Dermis microvascular lymphatic vessel endothelial cell (primary cell): ENCODE measurements at places on chromosomes 1 and 21. TPM values are rescaled to one million over a fixed set of nuclear protein-coding genes. Genes with fewer than 3 reads are reported as not detected.

FLG2 gene
- total RNA-seq = not detected in 2 replicates

GRCh38 chr1:27342778-27343638 lies 1.2 kb downstream of the SYTL1 start:
- no peak for DNase-seq

DNA sequence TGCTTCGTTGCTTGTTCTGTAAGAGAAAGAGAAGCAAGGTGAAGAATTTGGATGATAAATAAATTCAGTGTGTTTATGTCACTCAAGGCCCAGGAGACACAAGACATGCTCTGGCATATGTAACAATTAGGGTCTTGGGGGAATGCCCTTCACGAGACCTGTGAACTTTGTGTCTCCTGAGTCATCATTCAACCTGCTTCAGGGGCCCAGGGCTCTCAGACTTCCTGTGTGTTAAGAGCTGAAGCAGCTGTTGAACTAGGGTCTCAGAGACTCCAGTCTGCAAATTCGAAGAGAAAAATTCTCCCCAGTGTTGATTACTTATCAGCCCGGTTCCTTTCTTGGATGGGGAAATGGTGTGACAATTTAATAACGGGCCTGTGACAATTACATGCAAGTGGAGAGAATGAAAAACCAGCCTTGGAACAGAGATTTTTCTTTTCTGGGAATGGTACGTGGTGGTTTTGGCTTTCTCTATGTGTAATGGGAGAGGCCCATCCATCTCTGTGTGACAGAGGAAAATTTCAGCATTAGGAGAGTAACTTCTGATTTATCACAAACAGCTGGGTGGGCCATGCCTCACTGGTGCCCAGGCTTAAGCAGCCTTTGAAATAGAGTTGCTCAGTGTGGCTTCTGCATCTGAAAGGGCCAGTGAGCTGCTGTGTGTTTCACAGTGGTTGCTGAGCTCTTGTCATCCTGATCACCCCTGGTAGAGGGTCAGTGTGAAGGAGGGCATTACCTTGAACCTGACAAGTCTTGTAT lies 22.4 kb downstream of the HUNK start:
- DNase-seq = no peak

GRCh38 chr1:34900775-34901502 lies 28.5 kb downstream of the DLGAP3 start:
- DNase-seq = no peak

DNA sequence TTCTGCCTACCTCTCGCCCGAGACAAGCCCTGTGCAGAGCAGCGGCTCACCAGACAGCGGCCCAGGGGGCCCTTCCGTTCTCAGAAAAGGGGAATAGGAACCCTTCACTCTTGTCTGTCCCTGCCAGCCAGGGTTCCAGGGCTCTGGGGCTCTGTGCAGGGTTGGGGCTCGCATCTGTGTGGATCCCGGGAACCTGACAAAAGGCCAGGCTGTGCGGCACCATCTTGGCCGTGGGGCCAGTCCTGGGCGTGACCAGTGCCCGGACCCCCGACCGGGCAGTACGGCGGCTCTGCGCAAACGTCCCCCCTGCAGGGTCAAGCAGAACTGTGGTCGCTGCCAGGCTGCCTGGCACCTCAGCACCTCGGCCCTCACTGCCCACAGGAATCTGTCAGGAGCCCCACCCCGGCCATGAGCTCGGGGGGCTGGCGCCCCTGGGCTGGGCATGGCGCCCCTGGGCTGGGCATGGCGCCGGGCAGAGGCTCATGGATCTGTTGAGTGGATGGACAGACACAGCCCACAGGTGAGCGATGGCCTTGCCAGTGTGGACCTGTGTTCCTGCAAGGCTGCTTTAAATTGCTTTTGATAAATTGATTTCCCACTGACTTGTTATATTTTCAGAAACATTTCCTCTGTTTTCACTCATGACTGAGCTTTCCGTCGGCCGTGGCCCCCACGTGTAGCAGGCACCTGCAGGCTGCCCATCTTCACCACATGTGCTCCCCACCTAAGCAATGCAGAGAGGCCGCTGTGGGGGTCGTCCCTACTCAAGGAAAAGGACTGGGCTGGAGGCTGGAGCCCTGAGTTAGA lies 59.0 kb downstream of the SLX9 start:
- DNase-seq = no peak

- DNase-seq = no peak
These were observed 2.3 kb downstream of the SPEN start for GRCh38 chr1:15849775-15850324.

DNA sequence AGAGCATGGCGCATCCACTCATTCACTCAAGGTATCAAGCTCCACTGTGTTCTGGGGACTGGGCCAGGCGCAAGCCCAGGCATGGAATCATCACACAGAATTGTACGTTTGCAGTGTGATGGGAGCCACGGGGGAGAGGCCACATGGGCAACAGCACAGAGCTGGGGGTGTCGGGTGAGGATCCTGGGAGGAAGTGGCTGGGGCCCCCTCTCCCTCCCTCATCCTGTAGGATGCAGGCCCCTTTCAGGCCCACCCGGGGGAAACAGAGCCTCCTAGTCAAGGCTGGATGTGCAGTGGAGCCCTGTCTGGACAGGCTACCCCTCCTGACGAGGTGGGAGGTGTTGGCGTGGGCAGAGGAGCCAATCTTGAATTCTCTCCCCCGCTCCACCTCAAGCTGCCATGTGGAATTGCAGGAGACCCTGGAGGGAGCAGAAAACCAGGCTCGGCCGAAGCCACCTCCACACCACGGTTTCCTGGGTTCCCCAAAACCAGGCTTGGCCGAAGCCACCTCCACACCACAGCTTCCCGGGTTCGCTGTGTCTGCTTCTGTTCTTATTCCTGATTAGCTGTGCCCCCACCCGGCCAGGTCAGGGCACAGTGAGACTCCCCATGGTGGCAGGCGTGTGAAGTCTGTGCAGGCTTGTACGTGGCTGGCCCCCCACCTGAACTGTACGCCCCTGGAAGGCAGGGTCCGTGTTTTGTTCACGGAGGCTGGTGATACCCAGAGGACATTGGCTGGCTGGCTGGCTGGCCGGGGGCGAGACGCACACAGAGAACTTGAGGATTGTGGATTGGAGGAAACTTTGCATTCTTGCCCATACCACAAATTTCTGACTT lies 4.2 kb upstream of the C1orf174 start:
- DNase-seq = no peak

PTGFR gene
- 0.13 TPM in 2 replicates for total RNA-seq

TTC34 gene
- under 0.01 and 0.13 TPM in 2 replicates for total RNA-seq

GRCh38 chr1:38039331-38040088 lies 7.1 kb downstream of the POU3F1 start:
- DNase-seq = no peak

NTMT2 gene
- not detected in 2 replicates for total RNA-seq

DNA sequence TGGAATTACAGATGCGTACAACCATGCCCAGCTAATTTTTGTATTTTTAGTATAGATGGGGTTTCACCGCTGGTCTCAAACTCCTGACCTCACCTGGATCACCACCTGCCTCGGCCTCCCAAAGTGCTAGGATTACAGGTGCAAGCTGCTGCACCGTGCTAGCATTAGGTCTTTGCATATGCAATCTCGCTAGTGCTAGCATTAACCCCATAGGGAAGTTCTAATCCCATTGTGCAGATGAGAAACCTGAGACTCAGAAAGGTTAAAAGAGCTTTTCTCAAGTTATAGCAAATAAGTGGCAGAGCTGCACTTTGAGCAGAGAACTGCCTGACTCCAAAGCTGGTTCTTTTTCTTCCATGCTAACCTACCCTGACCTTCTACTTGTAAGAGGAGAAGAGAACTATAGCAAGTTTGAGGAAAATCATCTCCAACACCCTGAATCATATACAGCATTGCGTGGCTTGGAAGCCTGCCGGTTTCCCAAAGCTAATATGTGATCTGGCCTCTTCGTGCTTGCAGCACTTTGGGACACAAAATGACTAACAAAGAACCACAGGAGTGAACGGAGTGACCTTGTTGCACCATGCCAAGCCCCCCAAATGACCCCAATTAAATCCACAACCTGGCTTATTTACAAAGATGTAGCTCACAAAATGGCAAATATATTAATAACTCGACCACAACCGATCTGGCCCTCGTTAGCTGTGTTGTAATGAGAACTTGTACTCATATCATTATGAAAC lies 185.1 kb downstream of the TM2D1 start:
- no peak for DNase-seq

DNA sequence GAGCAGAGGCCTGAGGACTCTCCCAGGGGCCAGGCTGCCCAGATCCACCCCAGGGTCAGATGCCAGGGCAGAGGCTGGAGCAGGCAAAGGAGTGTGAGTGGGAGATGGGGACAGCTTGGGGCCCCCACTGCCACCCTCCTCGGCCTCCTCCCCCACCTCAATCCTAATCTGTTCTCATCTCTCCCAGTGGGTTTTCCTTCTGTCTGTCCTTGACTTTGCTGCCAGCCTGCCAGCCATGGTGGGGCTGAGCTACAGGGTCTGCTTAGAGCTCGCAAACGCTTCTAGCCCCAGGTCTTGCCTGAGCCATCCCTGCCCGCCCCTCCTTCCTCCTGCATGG lies 65.3 kb downstream of the MEGF6 start:
- no peak for DNase-seq

DNA sequence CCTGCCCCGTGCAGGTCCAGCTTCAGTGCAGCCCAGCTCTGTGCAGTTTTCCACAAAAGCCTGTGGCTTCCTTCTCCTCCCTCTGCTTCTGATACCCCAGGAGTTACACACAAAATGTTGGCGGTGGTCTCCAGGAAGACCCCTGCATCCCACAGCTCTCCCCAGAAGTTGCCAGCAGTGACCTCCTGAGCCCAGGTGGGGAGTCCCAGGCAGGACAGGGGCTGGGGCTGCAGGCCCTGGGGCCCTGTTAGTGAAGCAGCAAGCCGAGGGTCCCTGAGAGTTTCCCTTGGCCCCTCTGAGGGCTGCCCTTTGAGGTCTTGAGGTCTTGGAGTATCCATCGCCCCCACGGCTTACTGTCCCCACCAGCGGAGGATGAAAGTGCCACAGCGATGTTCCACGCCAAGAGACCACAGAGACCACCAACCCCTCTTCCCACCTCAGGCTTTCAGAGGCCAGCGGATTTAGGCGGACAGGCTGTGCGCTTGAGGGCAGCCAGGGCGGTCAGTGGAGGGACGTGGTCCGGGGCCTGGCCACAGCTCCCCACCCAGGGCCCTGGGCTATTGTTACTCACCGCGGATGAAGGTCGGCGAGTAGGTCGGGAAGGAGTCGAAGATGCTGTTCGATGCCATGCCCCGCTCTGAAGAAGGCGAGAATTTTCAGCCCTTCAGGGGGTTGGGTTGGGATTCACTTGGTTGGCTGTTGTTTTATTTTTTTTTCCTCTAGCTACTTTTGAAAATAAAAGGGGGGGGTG lies 34.0 kb upstream of the RUNX3 start:
- no peak for DNase-seq

GRCh38 chr1:154326546-154327465 lies 1.5 kb downstream of the ATP8B2 start:
- DNase-seq = peak; percentile 44

DNA sequence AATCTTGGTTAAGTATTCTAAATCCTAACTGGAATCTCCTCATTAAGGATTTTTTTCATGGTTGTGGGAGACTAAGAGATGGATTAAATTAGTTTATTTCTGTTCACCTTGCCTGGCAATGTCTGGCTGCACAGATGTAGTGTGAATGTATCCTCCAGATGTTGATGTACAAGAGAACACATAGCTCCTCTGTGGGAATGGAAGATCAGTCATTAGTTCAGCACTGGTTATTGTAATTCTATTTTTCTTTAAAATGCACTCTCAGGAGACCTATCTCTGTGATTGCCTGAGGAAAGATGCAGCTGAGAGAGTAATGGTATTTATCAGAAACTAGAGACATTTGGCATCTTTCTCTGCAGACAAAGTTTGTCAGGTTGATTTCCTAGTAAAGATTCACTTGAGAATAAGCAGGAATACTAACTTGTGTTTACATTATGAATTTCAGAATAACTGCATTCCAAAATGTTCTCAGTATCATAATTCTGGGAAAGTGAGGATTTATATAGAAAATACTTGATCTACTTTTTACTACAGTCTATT lies 178.6 kb downstream of the GIPC2 start:
- no peak for DNase-seq

HHAT gene
- total RNA-seq = 1.0 and 1.8 TPM in 2 replicates

- no peak for DNase-seq
These were observed 3.0 kb downstream of the USP1 start for GRCh38 chr1:62439652-62440371.

KIF26B gene
- 1.3 and 3.8 TPM in 2 replicates for total RNA-seq

DNA sequence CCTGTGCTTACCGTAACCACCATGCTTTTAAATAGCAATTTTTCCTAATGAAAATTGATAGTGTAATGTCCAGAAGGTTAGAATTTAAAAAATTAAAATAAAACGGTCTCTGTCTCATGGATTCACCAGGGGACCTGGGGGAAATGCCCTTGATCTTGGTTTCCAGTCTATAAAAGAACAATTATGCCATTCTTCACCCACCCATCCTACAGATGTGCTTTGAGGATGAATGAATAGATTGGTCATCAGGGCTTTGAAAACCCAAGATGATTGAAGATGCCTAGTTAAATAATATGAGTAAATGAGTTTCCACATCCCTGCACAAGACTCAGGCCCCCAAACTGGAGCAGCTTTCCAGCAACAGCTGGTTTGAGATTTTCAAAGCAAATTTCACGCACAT lies 38.7 kb downstream of the CNN3 start:
- no peak for DNase-seq

C1orf105 gene
- not detected in 2 replicates for total RNA-seq

DEPDC1 gene
- total RNA-seq = 4.6 and 13.4 TPM in 2 replicates

GRCh38 chr1:203478986-203479385 lies 3.4 kb downstream of the PRELP start:
- DNase-seq = no peak

C1orf185 gene
- not detected in 2 replicates for total RNA-seq

NECTIN4 gene
- under 0.01 and 0.26 TPM in 2 replicates for total RNA-seq

GRCh38 chr1:3915551-3916121 lies 15.6 kb upstream of the C1orf174 start:
- no peak for DNase-seq

DNA sequence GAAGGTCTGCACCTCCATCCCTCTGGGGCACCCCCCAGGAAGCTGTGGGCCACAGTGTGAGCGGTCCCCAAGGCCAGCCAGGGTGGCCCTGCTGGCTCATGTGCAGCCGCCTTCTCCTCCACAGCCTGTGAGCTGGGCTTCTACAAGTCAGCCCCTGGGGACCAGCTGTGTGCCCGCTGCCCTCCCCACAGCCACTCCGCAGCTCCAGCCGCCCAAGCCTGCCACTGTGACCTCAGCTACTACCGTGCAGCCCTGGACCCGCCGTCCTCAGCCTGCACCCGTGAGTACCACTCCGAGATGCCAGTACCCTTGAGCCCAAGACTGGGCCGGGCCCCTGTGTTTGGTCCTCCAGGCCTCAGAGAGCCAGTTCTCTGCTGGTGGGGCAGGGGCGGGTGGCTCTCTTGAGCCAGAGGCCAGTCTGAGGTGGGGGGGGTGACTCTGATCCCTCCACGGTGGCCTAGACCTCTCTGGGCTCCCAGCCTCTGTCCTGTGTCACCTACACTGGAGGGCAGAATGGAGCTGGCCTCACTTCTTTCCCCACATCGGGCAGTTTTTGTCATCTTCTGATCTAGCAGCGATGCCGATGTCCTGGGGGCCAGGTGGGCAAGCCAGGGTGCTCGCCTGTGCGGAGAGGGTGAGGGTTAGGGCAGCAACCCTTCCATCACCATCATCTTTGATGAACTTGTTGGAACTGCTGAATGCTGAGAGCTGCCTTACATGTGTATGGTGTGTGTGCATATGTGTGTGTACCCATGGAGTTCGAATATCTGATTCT lies 23.3 kb downstream of the EPHA8 start:
- DNase-seq = no peak
